ENCODE measurements at places on chromosomes 1 and 21.

- no peak for DNase-seq
Measured at GRCh38 chr1:241838897-241839296, 9.1 kb upstream of the EXO1 start.

DNA sequence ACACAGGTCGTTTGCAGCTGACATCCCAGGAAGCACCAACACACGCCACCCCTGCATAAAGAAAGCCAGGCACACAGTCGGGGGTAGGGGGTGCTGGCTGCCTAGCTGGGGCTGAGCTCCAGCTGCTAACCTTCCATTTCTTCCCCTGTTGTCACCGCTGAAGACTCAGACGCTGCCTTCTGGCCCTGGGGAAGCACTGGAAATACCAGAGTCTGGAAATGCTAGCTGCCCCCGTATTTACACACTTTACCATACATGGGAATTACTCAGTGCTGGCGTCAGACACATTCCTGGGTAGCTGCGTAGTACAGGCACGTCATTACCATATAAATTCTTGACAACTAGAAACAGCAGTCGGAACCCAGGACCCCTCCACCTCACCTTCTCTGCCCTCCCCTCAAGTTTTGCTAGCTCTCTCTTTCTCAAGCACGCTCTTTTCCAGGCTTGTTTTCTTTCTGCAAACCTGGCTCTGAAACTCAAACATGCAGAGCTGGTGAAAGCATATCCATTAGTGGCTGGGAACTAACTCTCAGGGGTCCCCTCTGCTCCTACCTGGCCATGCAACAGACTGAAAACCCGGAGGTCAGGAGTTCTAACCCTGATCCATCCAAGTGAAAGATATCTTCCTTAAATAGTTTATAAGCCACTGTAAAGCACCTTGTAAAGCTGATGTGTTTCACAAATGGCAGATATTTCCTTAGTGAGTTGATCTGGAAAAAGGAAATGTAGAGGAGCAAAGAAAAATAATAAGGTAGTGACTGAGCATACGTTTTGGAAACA is 3.3 kb downstream of the CSRP1 start:
- DNase-seq = peak; percentile 75

DNA sequence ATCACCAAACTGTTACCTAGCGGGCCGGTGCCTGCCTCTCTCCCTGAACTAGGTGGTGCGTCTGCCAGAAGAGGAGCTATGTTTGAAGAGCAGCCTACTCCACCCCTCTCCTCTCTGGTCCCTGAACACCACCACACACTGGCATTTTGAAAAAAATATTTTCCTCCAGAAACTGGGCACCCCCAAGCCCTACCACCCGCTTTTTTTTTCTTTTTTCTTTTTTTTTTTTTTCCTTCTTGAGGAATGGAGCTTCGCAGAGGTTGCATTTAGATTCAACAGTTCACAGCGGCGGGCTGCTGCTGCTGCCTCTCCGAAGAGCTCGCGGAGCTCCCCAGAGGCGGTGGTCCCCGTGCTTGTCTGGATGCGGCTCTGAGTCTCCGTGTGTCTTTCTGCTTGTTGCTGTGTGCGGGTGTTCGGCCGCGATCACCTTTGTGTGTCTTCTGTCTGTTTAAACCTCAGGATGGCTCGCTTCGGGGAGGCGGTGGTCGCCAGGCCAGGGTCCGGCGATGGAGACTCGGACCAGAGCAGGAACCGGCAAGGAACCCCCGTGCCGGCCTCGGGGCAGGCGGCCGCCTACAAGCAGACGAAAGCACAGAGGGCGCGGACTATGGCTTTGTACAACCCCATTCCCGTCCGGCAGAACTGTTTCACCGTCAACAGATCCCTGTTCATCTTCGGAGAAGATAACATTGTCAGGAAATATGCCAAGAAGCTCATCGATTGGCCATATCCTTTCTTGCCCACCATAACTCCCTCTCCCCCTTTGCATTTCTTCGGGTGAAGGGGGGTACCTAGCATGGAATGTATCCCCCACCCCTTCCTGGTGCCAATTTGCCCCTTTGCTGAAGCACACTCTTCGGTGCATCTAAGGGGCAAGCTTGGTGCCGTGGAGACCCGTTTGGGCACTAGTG is at the start of gene CACNA1E:
Gene CACNA1E (plus strand): TSS at position 233 of the 911 bp plus-strand sequence. CDS start 228 bp downstream, at position 461.
- no peak for DNase-seq

DNA sequence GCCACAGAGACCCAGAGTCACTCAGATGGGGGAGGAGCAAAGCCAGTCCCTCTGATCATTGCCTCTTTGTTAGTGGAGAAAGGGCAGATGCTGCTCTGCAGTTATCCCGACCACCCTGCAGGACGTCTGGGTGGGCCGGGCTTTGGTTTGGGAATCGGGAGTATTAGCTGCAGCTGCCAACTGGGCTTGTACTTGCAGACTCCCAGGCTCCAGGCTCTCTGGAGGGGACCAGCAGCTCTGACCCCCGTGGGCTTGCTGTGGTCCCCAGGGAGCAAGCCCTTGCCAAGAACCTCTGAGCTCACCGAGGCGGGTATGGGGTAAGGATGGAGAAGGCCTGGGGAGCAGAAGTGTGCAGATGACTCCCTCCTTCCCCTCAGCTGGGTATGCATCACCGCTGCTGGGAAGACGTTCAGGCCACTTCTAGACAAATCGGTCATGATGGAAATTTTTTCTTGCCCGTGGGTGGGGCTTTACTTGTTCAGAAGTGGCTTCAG is 21.6 kb downstream of the MAPKAPK2 start:
- DNase-seq = no peak

DNA sequence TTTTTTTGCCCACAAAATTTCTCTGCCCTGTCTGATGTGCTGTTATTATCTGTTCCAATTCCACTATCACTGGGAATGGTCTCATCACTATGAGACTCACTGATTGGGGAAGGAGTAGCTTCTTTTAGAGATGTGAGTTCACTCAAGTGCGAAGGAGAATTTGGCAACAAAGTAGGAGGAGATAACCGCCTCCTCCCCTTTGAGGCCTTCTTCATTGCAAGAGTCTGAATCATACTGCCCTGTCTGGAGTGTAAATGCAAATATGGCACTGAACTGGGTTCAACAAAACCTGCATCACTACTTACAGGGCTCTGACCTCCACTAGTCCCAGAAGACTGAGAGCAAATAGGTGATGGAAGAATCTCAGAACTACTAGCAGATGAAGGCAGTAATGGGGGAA is 83.4 kb downstream of the ASH1L start:
- no peak for DNase-seq

- DNase-seq = no peak
Measured at GRCh38 chr1:100649146-100649545, 70.4 kb upstream of the VCAM1 start.

DNA sequence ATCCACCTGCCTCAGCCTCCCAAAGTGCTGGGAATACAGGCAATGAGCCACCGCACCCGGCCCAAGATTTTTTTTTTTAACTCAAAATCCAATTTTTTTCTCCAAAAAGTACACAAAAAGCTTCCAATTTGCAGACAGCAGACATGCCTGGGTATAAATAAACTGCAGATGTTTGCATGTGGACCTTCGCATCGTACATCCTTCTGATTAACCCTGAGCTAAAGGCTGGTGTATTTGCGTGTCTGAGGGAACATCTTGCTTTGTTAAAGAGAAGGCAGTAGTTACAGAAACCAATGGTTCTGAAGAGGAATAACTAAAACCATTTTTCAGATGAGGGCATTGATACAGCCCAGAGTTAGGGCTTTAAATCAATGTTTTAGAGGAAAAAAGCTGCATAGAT is 12.7 kb downstream of the BCAR3 start:
- DNase-seq = no peak

GRCh38 chr1:170321113-170321512 is 175.4 kb downstream of the NTMT2 start:
- DNase-seq = no peak

GRCh38 chr1:23337869-23338268 is 6.2 kb downstream of the HNRNPR start:
- DNase-seq = no peak

DNA sequence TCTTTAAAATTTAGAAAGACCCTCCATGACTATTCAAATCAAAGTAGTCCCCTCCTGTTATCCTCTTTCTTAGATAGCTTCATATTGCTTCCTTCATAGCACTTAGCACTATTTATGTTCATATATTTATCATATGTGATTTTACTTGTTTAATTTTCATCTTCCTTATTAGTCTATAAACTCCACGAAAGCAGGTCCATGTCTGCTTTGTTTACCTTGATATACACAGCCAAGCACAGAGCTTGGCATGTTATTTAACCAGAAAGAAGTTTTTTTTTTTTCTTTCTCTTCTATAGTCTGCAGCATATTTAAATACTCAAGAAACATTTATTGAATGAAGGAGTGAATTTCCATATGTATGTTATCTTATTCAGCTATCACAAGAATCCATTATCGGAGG is 36.0 kb downstream of the SCP2 start:
- no peak for DNase-seq

- no peak for DNase-seq
Measured at GRCh38 chr1:151540982-151541377, 871 bp downstream of the TUFT1 start.

- no peak for DNase-seq
Measured at GRCh38 chr1:219903353-219903871, 24.9 kb downstream of the SLC30A10 start.

DNA sequence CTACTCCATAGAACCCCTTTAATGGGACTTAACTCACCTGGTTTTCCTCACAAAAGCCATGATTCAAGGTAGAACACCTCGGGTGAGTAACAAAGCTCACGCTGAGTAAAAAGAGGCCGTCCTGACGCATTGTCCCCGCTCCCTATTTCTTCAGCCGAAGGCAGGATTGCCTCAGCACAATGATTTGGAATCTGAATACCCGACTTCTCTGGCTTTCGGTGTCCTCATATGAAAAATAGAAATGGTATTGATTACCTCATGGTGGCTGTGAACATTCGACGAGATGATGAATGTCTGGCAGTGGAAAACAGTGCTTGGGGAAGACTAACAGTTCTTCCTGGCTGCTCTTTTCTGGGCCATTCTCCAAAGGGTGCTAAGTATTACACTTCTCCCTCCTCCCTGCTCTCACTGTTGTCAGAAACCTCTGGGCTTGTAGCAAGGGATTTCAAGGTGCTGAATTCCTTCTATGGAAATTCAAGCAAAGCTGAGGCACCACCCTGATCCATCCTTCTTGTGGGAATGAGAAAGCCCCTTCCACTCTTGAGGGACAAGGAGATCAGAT is 148.3 kb downstream of the C1orf94 start:
- no peak for DNase-seq

DNA sequence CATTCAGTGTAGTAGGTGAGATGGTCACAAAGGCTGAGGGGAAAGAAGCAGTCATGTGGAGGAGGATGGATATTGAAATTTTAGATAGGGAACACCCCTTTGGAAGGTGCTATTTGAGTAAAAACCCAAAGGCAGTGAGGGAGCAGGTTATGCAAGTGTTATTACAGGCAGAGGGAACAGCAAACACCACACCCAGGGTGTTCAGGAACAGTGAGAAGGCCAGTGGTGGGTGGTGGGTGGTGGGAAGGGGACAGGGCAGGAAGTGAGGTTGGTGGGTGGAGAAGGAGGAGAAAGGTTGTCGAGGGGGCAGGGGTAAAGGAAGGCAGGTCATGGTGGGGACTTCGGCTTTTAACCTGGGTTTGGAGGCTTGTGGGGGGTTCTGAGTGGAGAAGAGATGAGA is 39.2 kb upstream of the SCMH1 start:
- DNase-seq = no peak

- DNase-seq = no peak
Measured at GRCh38 chr1:100053119-100053518, 79.6 kb downstream of the SASS6 start.

- DNase-seq = peak; percentile 86
Measured at GRCh38 chr21:35256468-35256988, 207.4 kb upstream of the RUNX1 start.

DNA sequence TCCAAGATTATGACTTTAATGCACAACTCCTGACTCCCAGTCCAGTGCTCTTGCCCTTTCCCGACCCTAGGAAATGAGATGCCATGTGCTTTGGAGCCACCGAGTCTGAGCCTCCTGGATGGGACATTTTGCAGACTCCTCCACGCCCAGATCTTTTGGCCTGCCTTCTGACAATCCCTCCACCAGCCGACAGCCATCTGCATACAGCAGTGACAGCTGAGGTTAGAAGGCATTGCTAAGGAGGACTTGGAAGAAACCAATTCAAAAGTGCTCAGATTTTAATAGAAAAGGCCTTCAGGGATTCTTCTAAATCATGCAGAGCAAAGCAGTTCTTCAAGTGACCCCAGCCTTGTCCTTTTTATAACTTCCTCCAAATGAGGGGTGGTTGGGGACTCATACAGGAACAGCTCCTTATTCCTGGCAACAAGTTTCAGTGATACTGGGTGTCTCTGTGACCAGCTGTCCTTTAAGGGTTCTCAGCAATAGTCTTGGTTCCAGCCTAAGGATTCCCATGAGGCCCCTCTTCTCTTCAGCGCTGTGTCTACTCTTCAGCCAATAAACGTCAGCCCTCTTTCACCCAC is 369.3 kb downstream of the PBX1 start:
- no peak for DNase-seq

DNA sequence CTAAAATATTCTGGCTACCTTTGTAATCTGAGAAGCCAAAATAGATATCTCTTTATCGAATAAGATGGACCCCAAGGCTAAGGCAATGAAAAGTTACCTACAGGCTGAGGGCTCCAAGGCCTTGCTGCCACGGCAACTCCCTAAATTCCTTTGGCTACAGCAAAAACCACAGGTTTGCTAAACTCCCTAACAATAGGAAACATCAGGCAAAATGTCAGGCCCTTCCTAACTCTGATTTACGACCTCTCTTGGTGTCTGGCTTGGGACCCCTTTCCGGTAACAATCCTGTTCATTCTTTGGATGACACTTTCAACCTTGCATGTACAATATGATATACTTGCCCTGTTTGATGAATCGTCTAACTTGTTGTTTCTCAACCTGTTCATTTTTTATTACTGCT is 11.3 kb upstream of the OR2T8 start:
- DNase-seq = no peak

DNA sequence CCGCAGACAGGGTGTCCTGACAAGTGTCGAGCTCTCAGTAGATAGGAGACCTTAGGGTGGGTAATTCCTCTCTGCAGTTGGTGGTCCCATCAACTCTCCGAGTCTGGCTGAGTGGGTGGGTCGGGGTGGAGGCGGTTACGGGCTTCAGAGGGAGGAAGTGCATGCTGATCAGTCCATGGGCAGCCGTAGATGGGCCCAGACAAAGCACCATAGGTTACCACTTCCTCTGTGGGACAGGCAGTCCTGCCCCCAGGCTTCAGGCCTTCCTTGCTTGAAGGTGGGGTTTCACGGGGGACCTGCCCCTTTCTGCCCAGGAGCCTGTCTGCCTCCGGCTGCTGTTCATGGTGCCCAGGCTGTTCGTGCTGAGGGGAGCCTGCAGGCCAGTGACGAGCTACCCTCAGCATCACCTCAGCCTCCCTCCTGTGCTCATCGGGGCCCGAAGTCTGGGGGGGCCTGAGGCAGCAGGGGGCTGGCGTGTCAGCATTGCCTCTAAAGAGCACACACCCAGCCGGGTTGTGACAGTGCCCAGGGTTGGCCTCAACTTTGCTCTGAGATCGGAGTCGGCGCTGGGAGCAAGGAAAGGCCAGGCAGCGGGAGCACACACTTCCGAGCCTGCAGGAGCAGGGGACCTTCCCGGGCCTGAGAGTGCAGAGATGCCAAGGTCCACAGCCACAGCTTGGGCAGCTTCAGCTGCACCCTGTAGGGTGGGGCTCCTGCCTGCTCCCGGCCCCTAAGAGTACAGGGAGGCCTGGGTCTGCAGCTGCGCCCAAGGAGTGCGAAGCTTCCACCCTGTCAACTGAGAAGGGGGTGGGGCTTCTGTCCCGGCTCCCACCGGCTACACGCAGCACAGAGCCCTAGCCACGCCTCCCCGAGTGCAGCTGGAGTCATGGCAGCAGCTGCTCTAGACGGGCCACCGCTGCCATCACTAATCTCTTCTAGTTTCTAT is 225.4 kb upstream of the NRIP1 start:
- DNase-seq = no peak

- DNase-seq = no peak
Measured at GRCh38 chr21:17532292-17532691, 19.4 kb downstream of the CXADR start.

GRCh38 chr1:201779351-201779880 is 49.5 kb upstream of the IPO9 start:
- no peak for DNase-seq
